ENCODE measurements at places on chromosomes 7 and 10.
A peak's percentile ranks its signal among the peaks of the same experiment; 100 is the strongest.

DNA sequence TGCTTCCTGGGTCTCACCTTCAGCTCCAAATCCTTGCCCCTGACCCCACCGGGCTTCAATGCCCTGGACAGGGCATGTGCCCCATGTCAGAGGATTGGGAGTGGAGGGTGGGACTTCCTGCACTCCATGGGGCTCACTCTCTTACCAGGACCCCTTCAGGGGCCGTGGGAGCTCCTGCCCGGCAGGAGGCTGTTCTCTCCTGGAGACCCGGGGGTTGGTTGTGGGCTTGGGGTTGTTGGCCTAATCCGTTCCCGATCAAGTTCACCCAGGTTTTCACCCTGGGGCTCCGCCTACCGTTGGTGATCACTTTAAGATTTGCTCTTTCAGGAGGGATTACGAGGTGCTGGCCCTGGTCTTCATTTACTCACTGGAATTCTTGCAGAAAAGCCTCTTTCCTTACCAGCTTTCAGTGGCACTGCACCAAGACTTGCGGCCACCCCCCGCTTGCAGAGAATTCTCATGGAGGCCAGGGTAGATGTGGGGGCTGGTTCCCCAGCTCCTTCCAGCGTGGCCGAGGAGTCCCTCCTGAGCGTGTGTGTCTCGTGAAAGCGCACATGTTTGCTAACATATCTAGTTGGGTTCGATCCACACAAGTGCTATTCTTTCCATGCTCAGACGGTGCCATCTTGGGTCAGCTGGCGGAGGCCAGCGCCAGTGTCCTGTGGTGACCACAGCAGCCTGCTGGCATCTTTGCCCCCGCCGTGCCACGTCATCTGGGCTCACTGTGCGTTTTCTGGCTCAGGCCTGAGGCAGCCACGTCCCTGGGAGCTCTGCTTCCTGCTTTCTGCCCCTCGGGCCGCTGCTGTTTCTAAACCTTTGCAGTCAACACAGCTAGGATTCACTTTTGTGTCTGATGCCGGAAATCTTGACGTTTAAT, 15.6 kb downstream of the PWWP2B start:
- no peak for DNase-seq

- DNase-seq = no peak
These were observed 23.9 kb downstream of the NUDCD3 start for GRCh38 chr7:44466300-44467216.

- no peak for DNase-seq
These were observed 772 bp upstream of the ZSCAN25 start for GRCh38 chr7:99615989-99616358.

- no peak for DNase-seq
These were observed 100.5 kb downstream of the FGFR2 start for GRCh38 chr10:121497513-121498470.

DNA sequence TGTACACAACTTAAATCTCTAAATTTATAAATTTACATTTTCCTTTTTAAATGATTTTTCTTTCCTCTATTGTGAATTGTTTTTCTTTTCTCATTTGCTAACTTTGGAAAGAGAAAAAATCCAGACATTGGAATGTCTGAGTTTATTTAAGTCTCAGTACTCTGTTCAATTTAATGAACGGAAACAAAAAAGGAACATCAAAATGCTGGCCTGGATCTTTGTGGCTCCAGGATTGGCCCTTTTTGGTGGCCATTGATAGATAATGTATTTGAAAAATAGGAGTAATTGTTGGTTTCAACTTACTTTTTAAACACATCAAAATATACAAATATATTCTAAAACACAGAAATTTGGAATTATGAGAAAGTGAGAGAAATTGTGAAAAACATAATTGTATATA, 336.0 kb downstream of the SUGCT start:
- DNase-seq = no peak

- no peak for DNase-seq
These were observed 170.0 kb downstream of the MGMT start for GRCh38 chr10:129637010-129637409.

GRCh38 chr7:128909625-128910568, 612 bp downstream of the KCP start:
- no peak for DNase-seq

- DNase-seq = no peak
These were observed 41.9 kb downstream of the PRPF18 start for GRCh38 chr10:13628661-13629060.

- DNase-seq = no peak
These were observed 274.8 kb downstream of the PTPRN2 start for GRCh38 chr7:158312789-158313188.

- DNase-seq = no peak
These were observed 1.5 kb downstream of the CYP3A7 start for GRCh38 chr7:99733448-99733847.

DNA sequence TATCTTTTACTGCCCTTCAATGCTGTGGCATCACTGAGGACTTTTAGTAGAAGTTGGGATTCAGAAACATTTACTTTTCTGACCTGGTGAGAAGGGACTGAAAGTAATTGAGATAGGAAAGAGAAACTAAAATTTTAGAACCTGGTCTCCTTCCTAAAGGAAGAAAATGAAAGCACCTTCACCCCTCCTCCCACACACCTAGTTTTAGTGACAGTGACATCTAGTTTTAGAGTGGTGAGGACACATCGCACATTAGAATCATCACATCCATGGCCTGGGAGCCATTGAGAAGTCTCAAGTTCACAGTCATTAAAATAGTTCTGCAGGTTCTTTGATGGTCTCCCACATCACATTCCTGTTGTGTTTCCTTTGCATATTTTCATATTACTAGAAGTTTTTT, 16.1 kb downstream of the TAS2R41 start:
- DNase-seq = no peak

DNA sequence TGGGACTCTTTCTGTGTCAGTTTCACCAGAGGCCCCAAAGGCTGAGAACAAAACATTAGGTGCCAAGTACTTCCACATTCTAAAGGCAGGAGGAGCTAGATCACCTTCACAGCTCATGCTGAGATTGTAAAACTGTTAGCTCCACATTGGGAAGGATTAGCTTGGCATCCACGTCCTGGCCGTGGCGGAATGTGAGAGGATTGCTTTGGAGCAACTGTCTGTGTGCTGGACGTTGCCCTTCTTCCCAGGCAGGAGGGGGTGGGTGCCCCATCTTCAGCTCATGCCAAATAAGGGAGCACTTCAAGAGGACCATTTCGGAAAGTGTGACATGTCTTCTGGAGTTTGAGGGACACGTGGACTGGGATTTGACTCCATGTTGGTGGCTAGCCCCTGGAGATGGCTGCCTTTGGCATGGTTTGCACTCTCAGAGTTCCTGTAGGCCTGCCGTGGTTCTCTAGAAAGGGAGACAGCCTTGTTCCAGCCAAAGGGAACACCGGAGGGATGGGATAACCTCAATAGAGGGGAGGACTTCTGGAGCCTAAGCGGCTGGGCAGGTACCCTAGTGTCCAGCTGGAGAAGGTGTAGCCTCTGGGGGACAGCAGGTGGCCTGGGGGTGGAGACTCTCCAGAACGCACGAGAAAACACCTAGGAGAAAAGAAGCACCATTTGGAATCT, 19.9 kb upstream of the FMC1 start:
- DNase-seq = no peak

- no peak for DNase-seq
These were observed 111.8 kb downstream of the EGFR start for GRCh38 chr7:55130395-55131141.

DNA sequence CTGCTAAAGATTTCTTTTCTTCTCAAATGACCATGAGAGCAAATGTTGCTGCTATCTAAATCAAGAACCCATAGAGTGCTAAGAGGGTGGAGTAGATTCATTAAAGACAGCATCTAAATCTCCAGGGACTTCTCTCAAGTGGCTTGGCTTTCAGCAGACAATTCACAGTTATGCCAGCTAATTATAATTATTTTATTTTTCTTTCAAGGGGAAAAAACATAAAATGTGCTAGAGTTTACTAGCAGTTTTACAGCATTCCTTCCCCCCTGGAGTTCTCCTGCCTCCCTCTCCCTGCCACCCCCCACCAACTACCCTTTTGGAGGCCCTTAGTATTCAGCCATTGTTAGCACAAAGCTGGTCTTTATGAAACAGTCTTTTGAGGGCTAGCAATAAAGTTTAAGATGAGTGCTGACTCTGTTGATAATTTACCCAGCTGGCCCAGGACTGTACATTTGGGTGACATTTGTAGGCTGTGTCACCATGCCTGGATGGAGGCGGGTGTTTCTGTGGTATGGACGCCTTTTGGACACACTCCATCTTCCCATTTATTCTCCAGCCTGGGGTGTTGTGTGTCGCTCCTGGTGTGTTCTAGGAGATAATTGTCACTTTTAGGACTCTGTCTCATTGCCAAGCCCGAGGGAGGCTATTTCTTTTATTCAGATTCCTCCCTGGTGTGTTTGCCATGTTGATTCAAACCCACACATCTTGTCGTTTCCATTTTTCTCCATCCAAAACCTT, 160.2 kb downstream of the CREB5 start:
- DNase-seq = peak; percentile 98

DNA sequence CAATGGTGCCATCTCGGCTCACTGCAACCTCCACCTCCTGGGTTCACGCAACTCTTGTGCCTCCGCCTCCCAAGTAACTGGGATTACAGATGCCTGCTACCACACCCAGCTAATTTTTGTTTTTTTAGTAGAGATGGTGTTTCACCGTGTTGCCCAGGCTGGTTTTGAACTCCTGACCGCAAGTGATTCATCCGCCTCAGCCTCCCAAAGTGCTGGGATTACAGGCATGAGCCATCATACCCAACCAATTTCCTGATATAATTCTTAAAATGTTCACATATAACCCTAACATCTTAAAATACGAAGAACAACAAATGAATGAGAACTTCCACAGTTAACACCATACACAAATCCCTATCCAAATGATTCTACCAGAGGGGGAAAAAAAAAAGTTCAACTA, 31.2 kb downstream of the BAIAP2L1 start:
- no peak for DNase-seq

DNA sequence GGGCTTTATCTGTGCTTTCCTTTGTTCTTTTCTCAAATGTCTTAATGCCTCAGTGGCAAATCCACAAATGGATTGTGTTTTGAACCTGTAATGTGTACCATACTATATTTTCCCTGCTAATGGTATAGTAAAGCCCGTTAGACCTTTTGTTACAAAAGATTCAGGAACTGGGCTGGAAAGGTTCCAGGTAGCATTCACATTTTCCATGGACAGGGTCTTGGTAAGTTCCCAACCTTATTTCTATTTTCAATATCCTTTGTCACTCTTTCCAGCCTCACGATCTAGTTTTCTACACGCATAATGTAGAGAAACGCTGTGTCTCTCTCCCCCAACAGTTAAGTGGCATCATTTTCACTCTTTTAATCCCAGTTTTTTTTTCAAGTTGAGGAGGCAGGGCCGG, 153.0 kb downstream of the PLCE1 start:
- no peak for DNase-seq

- no peak for DNase-seq
These were observed 8.2 kb upstream of the DLD start for GRCh38 chr7:107882766-107883165.

- DNase-seq = no peak
These were observed 108.2 kb upstream of the FAM13C start for GRCh38 chr10:59470570-59470969.

DNA sequence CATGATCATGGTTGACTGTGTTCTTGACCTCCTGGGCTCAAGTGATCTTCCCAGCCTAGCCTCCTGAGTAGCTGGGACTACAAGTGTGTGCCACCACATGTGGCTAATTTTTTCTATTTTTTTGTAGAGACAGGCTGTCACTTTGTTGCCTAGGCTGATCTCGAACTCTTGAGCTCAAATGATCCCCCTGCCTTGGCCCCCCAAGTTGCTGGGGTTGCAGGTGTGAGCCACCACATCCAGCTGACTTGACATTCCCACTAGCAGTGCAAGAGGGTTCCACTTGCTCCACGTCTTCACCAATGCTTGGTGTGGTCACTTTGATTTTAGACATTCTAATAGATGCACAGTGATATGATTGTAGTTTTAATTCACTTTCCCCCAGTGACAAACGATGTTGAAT, 25.1 kb downstream of the CYP26A1 start:
- DNase-seq = no peak

DNA sequence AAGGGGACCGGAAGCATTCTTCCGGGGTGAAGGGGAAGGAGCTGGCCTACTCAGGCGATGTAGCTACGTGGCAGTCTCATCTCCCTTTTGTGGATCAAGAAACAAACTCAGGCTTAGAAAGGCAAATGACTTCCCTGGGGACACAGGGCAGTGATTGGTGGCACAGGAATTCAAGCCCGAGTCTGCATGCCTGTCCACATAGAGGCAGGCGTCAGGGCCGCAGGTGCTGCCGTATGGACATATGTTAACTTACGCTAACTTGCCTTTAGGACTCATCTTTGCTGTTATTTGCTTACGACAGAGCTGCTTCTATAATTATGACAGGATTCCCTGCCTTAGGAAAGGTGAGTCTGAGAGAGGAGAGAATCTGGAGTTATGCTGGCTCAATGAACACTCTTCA, 42.3 kb upstream of the KLF6 start:
- DNase-seq = no peak

GRCh38 chr7:99631295-99632109, 14.8 kb downstream of the ZSCAN25 start:
- no peak for DNase-seq
